Pulmonary artery endothelial cell (primary cell): ENCODE measurements at places on chromosomes 2 and 18. TPM values are rescaled to one million over a fixed set of nuclear protein-coding genes. Genes with fewer than 3 reads are reported as not detected.

GRCh38 chr18:49025767-49026500 lies 75.2 kb upstream of the SMAD7 start:
- no peak for DNase-seq

DNA sequence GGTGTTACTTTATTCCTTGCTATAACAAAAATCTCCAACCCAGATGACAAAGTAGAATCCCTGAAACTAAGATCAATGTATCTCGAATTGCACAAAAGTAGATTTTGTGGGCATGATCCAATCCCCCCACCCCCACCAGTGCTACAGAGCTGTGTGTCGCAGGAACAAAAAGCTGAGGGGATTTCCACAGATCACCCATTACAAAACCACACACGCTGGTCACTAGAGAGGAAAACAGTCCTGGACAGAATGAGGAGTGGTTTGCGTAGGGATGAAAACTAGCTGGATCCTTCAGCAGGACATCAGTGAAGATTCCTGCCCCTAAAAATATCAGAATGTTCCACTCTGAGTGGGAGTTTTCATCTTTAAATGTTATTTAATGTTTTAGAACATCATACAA lies 165.3 kb upstream of the STK17B start:
- DNase-seq = no peak

- DNase-seq = no peak
Observed at GRCh38 chr2:226873051-226873620, 37.3 kb downstream of the RHBDD1 start.

DNA sequence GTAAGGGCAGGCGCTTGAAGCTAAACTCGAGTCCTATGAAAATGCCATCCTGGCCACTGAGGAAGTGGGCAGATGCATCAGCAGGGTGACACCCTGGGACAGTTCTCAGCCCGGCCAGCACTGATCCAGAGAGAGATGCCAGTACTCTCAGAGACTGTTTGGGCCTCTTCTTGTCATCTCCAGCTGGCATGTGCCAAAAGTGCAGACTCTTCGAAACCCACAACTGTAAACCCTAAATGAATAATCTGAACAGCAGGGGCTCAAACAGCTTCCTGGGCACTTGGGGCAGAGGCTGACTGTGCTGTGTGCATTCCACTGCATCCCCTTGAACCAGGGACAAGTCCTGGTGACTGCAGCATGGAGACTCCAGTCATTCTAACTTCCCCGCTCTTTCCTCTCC lies 204.2 kb upstream of the SMAD2 start:
- no peak for DNase-seq

- DNase-seq = no peak
Observed at GRCh38 chr2:207525296-207525695, 4.5 kb upstream of the CREB1 start.

GRCh38 chr2:5691221-5691984 lies 781 bp upstream of the SOX11 start:
- no peak for DNase-seq

- no peak for DNase-seq
Observed at GRCh38 chr2:122156176-122156890, 400.9 kb downstream of the TSN start.

GRCh38 chr2:31265234-31265633 lies 31.3 kb downstream of the EHD3 start:
- no peak for DNase-seq

The GALR1 gene
- not detected in 2 replicates for total RNA-seq

DNA sequence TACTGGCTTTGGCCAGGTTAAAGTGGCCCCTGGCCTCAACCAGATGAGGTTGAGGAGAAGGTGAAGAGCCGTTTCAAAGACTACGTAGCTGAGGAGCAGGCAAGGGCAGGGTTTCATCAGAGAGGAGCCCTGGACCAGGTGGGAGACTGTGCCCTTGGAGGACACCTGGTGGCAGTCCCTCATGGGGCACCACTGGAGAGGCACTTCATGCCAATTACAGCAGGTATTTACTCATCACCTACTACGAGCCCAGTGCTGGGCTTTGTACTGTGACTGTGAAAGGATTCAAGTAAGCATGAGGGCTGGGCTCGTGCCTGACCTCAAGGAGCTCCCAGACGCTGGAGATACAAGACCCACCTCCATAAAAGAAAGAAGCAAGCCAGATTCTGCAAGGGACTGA lies 37.6 kb downstream of the SMAD7 start:
- no peak for DNase-seq

DNA sequence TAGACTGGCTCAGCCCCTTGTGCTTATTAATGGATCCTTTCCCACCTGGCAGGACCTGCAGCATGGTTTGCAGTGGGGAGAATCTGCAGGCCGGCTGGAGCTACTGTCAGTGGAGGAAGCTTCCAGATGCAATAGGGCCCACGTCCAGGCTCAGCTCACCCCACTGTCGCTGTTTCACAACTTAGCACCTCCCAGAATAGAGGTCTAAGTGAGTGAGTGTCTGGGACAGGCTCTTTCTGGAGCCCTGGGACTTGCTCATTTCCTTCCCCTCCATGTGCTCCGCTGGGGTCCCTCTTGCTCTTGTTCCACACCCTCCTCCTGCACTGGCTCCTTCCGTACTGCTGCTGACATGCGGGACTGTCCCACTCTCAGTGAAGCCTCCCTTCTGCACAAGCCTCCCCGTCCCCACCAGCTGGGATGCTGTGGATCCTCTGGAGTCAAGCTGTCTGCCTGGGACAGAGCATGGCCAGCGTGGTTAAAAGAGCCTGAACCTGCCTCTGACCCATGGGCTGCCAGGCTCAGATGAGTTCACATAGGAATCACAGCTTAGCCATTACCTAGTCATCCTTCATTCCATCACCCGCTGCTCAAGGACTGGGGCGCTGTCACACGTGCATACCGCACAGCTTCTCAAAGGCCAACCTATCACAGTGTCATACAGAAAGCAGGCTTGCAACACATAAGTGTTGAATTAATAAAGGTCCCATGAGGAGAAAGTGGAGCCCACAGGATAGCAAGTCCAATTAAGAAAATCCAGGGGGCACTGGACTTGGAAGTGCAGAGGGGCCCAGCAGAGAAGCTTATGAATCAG lies 135.9 kb downstream of the ACKR3 start:
- no peak for DNase-seq

- no peak for DNase-seq
Observed at GRCh38 chr18:58208207-58208932, 164.3 kb downstream of the NEDD4L start.

DNA sequence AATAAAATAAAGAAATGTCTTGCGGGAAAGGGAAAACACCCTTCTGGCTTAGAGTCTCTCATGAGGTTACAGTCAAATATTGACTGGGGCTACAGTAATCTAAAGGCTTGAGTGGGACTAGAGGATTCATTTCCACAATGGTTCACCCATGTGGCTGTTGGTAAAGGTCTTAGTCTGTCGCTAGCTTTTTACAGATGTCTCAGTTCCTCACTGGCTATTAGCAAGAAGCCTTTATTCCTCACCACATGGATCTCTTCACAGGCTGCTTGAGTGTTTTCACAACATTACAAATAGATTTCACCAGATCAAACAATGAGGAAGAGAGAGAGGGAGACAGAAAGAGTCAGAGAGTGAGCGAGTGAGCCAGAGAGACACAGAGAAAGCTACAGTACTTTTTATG lies 8.3 kb upstream of the ZC3H15 start:
- DNase-seq = no peak

The DNAJC5G gene
- not detected in 2 replicates for total RNA-seq

The TEKT4 gene
- not detected in 2 replicates for total RNA-seq

DNA sequence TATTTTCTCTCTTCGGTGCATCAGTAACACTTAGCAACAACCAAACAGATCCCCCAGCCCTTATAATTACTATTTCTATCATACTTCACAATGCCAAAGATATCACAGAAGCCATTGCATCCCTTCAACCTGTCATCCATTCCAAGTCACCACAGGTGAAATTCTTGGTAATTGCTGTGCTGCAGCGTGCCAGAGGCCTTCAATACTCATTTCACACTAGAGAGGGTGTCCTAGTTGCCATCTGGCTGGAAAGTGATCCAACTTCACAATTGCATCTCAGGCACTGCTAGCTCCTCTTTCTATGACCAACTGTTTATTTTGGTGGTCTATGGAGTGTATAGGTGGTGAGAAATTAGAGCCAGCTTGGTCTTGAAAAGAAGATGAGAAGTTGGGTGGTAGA lies 131.2 kb downstream of the NUP35 start:
- DNase-seq = no peak

The POTEI gene
- 0.07 TPM in 2 replicates for total RNA-seq

- DNase-seq = no peak
Observed at GRCh38 chr2:199572571-199572970, 114.8 kb upstream of the SATB2 start.

GRCh38 chr2:151860613-151861146 lies 32.5 kb upstream of the ARL5A start:
- DNase-seq = no peak

DNA sequence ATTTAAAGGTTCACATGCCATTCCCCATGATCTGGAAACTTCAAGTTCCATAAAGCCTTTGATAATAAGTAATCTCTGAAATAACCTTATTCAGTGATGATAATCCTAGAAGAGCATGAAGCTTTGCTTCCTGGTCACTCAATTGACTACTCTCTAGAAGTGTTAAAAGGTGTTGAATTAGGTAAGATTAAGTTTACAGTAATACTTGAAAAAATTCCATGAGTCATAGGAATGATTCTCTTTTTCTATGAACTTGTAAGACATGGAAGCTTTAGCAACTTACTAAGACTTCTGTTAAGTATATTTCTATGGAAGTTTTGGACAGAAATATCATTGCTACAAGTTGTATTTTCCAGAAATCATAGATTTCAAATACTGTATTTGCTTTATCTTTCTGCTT lies 100.6 kb downstream of the MYO1B start:
- no peak for DNase-seq

DNA sequence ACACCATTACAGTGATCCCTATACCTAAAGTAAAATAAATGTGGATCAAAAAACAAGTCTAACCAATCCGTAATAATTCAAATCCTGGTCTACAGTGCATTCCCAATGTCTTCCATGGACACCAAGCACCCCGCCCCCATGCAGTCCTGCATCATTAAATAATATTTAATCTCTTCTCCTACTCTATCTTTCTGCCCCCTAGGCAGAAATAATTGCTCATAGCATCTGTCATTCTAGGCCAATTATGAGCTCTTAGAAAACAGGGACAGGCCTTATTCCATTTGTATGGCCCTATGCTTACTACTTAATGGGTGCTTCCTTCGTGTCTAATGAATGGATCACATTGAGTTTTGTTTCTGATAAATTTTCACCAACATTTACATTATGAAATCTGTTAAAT lies 66.4 kb downstream of the PAX3 start:
- DNase-seq = no peak

- no peak for DNase-seq
Observed at GRCh38 chr2:226124548-226125011, 675.0 kb downstream of the IRS1 start.

DNA sequence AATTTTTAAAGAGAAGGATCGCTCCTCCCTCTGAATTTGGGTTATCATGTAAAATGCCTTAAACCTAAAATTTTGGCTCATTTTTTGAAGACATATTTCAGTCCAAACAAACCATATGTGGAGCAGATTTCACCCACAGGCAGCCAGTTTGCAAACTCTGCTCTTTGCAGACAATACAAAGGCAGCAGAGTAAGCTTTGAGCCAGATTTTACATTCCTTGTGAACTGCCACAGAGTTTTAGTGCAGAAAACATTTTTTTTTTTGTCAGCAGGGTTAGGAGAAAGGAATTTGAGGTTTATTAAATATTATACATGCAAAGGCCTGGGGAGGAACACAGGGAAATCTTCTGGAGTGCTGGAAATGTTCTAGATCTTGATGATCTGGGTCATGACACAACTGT lies 171.9 kb upstream of the FN1 start:
- no peak for DNase-seq

DNA sequence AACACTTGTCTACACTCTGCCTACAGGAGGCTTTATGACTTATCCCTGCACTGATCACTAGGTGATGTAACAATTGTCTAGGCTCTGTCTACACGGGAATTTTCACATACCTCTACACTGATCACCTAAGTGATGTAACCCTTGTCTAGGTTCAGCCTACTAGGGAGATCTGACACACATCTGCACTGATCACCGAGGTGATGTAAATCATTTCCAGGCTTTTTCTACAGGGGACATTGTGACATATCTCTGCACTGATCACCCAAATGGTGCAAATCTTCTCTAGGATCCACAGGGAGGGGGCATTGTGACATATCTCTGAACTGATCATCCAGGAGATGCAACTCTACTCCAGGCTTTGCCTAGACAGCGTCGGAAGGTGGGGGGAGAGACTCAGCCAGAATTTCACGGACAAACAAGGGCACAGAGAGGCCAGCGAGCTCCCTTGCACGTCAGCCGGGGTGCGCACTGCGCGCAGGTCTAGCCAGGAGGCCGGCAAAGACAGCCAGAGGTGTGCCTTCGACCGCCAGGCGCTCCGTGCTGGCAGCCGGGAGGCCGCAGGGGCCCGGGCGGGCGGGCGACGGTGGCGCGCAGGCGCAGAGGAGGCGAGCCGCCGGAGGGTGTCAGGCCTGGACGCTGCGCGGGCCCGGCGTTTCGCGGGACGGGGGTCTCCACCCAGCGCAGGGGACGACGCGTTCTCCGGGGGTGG lies 46.9 kb upstream of the USP14 start:
- no peak for DNase-seq

- no peak for DNase-seq
Observed at GRCh38 chr2:101775636-101776035, 78.1 kb downstream of the MAP4K4 start.

DNA sequence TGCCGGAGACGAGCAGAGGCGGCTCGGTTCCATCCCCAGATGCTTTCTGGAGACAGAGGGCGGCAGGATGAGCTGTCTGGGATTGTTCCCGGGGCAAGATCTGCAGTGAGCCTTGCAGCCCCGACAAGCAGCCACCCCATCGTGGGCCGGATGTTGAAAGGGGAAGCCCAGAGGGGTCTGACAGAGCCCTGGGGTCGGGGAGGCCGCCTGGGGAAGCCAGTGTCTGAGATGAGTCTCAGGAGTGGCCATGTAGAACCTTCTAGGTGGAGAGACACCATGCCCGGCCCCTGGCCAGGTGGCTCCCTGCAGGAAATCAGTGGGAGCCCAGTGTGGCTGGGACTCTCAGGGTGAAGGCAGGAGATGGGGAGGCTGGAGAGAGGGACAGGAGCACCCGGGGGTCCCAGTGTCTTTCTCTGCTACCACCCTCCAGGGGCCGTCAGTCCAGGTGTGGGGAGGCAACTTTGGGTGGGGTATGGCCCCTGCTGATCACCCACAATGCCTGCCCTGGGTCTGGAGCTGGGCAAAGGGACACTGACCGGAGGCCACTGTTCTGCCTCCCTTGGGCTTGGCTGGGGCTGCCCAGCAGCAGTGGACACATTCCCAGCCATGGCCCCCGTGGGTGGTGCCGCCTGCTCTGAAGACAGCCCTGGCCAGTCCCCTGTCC lies 128.3 kb upstream of the HS6ST1 start:
- DNase-seq = no peak

DNA sequence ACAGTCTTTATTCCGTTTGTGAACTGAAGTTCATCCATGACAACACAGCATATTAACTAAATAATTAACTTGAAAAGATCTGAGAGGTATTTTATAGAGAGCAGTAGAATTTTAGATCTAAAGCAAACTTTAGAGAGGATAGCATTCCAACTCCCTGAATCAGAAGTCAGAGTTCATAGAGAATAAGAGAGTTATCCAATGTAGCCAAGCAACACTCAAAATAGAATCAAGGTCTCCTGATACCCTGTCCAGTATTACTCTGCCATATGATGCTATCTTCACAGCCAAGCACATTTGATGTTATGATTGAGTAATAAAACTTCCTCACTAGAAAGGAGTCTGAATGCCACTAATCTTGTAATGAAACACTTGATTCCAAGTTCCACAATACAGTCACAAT lies 55.5 kb downstream of the RIT2 start:
- DNase-seq = no peak
